Transverse colon (tissue), 4 donors: ENCODE measurements at places on chromosomes 4 and X. TPM values are rescaled to one million over a fixed set of nuclear protein-coding genes. Genes with fewer than 3 reads are reported as not detected.

SPIN2A gene
- total RNA-seq, result 15.7 TPM

SPANXC gene
- total RNA-seq, result not detected

- no peak for DNase-seq
Measured at GRCh38 chrX:110108381-110108821, 105.5 kb downstream of the TMEM164 start.

GRCh38 chr4:41408150-41408549, 129.8 kb upstream of the LIMCH1 start:
- no peak for DNase-seq

- no peak for DNase-seq
Measured at GRCh38 chr4:63788271-63788670, 621.0 kb downstream of the TECRL start.
